ENCODE measurements at places on chromosomes 13 and 19. TPM values are rescaled to one million over a fixed set of nuclear protein-coding genes. Genes with fewer than 3 reads are reported as not detected.

DNA sequence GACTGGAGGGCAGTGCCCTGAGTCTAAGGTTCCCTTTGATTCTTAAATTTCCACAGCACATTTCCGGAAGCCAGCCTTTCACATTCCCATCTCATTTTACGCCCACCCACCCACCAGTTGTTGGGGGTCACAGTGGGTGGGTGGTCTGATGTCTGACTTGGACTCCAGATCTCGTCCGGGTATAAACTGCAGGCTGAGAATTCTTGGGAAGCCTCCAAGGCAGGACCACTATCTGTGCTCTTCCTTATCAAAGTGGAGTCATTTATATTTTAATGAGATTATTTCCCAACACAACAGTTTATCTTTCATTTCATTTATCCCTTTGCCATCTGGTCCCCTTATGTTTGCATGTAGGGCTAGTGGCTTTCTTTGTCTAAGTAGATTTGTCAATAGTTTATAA is 3.6 kb upstream of the FAM124A start:
- no peak for DNase-seq

LILRA2 gene
- total RNA-seq: 5.5 TPM

GRCh38 chr13:43257765-43258164 is 234.4 kb downstream of the DNAJC15 start:
- no peak for DNase-seq

- DNase-seq: no peak
These were observed 49.5 kb upstream of the SIN3B start for GRCh38 chr19:16779539-16780163.

DNA sequence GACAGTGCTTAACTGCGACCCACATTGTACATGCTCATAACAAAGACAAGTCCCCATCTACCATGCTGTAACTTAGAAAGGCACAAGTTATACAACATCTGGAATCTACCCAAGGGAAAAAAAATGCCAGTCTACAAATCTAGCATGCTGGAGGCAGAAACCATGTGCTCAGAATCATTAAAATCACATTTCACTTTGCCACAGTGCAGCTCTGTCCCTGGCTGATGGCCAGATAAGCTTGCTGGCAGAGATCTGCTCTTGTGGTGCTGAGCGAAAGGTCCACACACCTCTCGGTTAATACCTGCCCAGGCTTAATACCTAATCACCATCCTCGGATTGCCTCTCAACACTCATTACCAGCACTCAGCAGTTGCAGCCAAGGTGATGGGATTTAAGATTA is 74.1 kb upstream of the UQCRFS1 start:
- DNase-seq: no peak

GRCh38 chr13:73216381-73216831 is 157.6 kb downstream of the KLF5 start:
- DNase-seq: no peak
